Activated CD4-positive, alpha-beta T cell treated with anti-CD3 and anti-CD28 coated beads, Interleukin-2, Interleukin-4, amounts not matched to agents 100 ng/mL and 50 ng/mL, durations not matched to agents 16 hours and 8 hours (primary cell): ENCODE measurements at places on chromosomes 16 and 17.

DNA sequence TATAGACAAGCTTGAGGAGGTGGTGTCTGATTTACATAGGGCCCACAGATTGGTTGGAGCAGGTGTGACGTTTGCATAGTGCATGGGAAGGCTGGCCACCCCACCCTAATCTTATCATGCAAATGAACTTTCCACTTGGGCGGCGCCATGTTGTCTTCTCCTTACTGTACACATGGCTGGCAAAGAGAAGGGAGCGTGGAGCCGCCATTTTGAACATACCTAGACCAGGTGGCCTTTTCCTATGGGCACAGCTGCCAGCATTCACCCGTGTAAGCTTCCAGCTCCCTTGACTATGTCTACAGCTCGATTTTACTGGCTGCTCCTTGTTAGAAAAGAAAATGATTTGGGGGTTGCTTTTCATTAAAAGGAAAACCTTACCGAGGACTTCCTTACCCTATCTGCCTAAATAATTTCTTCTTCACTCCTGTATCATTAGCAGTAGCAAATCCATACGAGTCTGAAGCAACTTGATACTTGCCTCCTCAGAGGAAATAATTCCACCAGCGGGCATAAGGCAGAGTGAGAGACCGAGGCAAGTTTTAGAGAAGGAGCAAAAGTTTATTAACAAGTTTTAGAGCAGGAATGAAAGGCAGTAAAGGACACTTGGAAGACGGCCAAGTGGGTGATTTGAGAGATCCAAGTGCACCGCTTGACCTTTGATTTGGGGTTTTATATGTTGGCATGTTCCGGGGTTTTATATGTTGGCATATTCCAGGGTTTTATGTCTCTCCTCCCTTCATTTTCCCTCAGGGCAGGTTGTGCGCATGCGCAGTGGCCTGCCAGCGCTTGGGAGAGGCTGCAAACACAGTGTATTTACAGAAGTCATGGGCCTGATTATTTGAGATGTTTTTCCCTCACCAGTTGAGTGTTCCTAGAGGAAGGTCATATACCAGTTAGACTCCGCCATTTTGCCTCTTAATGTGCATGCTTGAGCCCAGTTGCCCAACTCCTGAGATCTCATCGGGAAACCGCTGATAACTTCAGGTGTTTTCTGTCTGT is 65.7 kb downstream of the MARF1 start:
- no peak for DNase-seq

- DNase-seq = no peak
These were observed 10.8 kb downstream of the KCTD5 start for GRCh38 chr16:2692948-2693651.

GRCh38 chr17:7019839-7020519 is 2.9 kb upstream of the BCL6B start:
- DNase-seq = no peak

DNA sequence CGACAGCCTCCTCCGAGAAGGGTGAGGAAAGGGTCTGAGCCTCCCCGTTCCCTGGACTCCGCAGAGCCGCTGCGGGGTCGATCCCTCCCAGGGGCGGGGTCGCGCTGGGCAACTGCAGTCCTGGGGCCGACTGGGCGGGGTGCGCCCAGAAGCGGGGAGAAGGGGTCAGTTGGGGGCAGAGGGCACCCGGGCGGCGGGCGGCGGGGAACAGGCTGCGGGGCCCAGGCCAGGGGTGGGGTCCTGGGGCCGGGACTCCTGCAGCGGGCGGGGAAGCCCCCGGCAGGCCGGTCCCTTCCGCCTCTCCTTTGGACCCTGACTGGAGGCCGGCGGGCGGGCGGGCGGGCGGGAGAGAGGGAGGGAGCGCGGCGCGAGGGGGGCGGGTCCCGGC is 352 bp downstream of the GGNBP2 start:
- no peak for DNase-seq

DNA sequence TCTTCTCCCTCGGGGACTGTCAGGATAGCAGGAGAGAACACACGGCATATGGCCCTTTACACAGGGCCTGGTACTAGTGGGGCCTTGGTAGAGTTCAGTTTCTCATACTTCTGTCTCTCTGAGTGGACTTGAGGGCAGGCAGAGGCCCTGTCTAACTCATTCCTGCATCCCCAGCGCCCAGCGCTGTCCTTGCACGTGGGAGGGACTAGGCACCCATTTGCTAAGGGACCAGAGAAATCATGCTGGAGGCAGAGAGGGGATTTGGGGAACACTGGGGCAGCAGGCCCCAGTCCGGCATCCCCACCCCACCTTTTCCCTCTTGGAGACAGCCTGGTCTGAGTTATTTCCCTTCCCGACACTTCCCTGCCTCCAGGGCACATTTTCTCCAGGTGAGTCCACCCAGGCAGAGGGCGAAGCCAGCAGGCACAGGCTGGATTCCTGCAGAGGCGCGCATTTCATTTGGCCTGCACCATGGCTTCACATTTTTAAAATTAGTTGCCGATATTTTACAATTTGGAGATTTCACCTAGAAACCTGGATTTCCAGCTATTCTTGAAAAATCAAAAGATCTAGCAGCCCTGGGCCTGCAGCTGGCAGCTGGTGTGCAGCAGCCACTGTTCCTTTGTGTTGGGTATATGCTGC is 9.7 kb upstream of the NKD1 start:
- no peak for DNase-seq

DNA sequence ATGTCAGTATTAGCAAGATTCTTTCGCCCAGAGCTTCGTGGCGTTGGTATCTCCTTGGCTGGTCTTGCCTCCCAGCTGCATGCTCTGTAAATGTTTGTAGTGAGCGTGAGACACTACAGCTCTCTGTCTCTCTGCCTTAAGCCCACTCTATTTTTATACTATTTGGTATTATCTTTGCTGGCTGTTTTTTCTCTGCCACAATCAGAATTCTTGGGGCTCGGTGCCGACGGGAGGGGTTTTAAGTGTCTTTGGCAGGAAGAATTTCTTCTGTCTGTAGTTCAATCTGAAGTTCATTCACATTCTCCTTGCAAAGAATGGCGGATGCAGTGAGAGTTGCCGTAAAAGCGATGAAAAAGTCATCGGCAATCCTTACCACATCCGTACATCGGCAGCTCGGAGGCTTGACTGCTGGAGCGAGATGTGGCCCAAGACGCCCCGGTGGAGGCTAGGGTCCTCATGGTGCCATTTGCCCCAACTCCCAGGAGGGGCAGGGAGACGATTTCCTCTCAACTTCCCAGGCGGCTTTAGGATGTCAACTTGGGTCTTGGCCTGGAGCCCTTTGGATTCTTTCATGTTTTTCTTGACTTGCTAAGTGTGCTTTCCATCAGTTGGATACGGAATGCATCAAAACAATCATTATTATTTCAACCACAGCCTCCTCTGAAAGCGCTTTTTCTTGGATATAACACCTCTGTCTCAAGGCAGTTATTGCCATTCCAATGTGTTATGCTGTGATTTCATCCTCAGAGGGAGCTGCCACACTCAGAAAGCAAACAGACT is 132.3 kb upstream of the SDK2 start:
- no peak for DNase-seq

DNA sequence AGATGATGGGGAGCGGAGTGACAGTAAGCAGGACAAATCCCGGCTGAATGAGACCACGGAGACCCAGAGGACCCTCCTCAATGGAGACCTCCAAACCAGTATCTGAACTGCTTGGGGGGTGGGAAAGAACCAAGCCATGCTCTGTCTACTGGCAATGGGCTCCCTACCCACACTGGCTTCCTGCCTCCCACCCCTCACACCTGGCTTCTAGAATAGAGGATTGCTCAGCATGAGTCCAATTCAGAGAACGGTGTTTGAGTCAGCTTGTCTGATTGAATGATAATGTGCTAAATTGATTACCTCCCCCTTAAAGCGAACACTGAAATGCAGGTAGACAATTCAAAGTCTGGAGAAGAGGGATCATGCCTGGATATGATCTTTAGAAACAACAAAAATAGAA is 5.5 kb downstream of the SSTR2 start:
- DNase-seq = no peak

GRCh38 chr16:76309639-76310335 is 32.6 kb downstream of the CNTNAP4 start:
- no peak for DNase-seq

- peak; percentile 70 for DNase-seq
These were observed 379 bp upstream of the OTOP2 start for GRCh38 chr17:74923538-74924249.

DNA sequence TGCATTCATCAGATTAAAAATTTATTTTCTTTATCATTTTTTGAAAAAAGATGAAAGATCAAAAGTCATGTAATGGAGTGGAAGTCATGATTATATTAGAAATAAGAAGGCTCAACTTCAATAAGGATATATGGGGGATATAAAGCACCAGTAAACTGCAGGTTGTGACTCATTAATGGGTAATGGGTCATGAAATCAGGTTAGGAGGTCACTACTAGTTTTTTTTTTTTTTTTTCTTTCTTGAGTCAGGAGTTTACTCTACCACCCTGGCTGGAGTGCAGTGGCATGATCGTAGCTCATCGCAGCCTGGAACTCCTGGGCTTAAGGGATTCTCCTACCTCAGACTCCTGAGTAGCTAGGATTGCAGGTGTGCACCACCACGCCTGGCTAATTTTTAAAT is 14.3 kb downstream of the EFCAB13 start:
- no peak for DNase-seq

DNA sequence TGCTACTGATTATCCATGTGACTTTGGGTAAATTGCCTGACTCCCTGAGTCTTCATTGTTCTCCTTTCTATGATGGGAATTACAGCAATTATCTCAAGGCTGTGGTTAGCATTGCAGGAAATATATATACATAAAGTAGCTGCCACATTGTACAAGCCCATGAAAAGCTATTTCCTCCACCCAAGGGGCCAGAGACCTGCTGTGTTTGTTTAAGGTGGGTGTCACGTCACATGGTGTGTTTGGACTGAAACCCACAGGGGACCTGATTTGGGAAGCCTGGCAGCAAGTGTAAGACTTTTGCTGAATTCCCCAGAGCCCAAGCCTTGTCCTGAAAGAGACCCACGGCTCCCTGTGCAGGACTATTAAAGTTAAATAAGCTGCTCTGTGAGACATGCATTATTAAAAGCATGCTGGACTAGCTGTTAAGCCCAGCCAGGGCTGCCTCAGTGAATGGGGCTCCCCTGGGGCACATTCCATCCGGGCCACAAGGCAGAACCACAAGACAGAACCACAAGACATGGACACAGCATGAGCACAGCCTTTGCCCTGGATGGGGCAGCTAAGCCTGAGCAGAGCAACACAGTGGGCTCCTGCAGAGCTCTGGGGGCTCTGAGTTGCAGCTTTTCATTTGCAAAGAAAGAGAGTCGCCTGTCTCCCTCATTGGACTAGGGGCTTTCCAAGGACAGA is 148.9 kb downstream of the SPACA3 start:
- DNase-seq = no peak

GRCh38 chr16:84823926-84824325 is 4.1 kb downstream of the CRISPLD2 start:
- DNase-seq = no peak

- no peak for DNase-seq
These were observed 4.9 kb downstream of the SHISA9 start for GRCh38 chr16:12906271-12906670.

GRCh38 chr17:29615492-29616299 is 7.0 kb downstream of the CORO6 start:
- DNase-seq = peak; percentile 83

DNA sequence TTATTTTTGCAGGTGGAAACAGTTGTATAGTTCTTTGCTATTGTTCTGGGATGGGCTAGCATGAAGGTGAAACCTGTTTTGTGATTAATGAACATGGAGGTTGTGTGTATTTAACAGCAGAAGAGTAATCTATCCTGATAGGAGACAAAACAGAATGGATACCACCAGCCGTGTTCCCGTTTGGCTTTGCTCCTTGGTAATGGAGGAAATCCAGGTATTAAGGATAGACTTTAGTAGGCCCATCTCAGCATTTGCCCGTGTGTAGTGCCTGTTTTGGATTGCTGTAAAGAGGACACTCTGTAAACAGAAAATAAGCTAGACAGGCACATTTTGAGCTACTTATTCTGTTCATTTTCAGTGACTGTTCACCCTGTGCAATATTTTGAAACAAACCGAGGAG is 215.1 kb downstream of the RBFOX1 start:
- DNase-seq = no peak

GRCh38 chr16:27455700-27456099 is 53.7 kb downstream of the IL21R start:
- peak; percentile 35 for DNase-seq

DNA sequence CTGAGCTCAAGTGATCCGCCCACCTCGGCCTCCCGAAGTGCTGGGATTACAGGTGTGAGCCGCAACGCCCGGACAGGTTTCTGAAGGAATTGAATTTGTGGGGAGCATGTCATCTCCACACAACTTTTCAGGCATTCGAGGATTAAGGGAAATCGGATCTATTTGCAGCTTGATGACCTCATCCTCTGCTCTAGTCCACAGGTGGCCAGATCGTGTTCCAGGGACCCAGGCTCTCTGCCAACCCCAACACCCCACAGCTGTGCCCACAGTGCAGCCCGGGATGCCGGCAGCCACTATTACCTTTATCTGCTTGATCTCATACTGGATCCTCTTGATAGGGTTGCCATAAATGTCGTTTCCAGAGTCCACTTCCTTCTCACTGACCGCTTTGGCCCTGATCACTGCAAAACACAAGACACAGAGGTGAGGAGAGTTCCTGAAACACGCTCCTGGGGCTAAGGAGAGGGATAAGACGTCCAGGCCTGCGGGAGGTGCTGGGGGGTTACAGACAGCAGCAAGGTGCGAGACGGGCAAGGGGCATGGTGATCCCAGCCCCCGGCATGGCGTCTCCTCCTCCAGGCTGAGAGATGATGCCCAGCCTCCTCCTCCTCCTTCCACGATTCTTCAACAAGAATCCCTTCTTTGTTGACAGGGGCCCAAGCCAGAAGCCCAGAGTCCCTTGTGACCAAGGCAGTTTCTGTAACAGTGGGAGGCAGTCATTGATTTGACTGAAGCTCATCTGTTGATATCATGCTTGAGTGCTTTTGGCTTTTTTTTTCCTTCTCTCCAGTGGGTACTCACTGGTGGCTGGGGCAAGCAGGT is 29.3 kb downstream of the CEP295NL start:
- DNase-seq = no peak

DNA sequence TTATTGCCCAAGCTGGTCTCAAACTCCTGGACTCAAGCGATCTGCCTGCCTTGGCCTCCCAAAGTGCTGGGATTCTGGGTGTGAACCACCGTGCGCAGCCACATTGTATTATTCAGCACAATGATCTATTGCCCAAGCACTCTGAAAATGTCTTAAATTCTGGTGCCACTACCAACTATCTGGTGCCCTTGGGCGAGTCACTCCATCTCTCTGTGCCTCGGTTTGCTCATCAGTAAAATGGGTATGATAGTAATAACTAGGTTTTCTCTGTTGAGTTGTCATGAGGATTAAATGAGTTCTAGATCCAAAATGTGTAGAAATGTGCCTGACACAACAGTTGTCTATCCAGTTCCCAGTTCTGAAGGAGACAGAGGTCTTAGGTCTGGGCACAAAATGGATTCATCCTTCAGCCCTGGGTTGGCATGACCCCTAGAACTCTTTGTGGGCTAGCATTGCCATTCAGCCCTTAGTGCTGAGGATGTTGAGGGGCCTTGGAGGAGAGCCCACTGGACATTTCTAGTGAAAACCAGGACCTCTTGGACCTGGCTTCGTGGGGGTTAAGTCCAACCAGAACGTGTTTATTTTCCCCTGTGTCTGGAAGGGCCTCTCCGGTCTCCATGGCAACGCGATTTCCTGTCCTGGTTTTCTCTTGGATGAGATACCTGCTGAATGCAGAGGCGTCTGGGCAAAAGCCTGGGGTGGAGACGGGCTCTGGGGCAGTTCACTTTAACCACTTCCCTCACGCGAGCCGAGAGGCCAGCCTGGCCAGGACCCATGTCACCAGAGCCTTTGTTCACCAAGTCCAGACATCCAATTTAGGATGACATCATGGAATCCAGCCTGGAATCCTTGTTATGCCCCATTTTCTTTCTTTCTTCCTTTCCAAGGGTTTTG is 43.7 kb upstream of the TNRC6A start:
- no peak for DNase-seq

GRCh38 chr17:48621410-48622392 is 4.5 kb downstream of the HOXB9 start:
- DNase-seq = no peak
